Stimulated activated CD8-positive, alpha-beta memory T cell treated with anti-CD3 and anti-CD28 coated beads, Interleukin-4, amount 100 ng/mL, for 1 hour (primary cell): ENCODE measurements at places on chromosomes 5 and 9.

DNA sequence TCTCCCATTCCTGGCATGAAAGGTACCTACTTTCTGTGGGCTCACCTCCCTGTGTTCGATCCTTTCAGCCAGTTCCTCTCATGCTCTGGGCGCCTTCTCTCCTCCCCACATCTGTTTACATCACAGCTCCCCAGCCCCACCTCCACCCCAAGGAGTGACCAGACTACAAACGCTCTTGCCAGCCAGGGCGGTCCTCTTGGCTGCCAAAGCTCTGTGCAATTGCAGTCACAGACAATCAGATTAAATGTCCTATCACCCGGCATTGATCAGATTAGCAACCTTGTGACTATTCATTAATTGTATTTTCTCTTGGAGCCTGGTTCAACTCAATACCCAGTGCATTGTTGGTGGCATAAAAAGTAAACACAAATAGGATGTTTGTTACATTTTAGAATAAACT lies 211.2 kb upstream of the TBCA start:
- DNase-seq, result no peak

DNA sequence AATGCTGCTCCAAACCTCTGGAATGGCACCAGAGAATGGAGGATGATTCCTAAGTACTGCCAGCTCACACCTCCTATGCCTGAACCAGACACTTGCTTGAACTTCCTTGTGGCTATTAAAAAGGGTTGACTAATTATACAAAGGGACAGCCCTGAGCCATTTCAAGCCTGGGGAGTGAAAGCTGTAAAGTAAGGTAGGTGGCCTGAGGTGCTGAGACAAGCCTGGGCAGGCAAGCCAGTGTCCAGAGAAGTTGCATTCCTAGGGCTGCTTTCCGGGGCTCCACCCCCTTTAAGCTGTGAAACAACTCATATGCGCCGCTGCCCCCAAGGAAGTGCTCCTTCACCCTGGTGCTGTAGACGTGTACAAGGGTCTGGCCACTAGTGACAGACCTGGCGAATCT lies 79.9 kb upstream of the SLC1A3 start:
- no peak for DNase-seq

- no peak for DNase-seq
Measured at GRCh38 chr9:89453452-89453851, 44.5 kb downstream of the SEMA4D start.

- DNase-seq, result no peak
Measured at GRCh38 chr9:38682713-38683112, 37.2 kb downstream of the FAM240B start.

DNA sequence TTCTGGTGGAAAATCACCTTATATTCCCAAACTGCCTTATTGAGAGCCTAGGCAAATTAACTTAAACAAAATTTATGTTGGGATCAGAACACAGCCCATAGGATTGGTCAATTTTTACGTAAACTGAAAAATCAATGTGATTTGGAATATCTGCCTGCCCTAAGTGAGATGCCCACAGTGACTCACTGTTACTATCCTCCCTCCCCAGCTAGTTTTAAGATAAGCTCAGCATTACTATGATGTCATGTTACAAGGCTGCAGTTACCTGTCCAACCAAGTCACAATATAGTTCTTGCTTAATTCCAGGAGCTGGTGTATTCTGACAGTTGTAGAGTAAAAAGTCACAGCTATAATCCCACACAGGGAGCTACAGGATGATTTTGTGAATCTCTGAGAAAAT lies 23.1 kb downstream of the SKP1 start:
- no peak for DNase-seq
